ENCODE measurements at places on chromosomes 2 and 18. TPM values are rescaled to one million over a fixed set of nuclear protein-coding genes. Genes with fewer than 3 reads are reported as not detected.

DNA sequence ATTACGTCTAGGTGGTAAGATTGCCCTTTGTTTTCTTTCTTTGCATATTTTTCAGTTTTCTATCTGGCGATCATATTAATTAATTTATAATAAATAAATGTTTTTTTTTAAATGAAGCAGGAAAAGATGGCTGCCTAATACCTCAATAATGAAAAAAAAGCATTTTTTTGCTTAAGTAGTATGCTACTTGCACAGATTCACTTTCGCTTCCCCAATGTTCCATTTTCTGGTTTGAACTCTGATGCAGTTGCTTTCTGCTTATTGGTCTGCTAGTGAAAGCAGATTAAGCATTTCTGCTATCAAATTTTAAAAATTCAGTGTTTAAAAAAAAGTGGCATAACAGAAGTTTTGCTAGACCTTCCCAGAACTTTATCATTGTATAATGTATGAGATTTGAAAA lies 11.9 kb upstream of the TMEM182 start:
- no peak for DNase-seq

GRCh38 chr18:41887100-41887499 lies 67.9 kb upstream of the PIK3C3 start:
- DNase-seq, result no peak

Gene NT5C1B
- not detected for polyA plus RNA-seq

Gene KATNAL2
- 13.4 TPM for polyA plus RNA-seq
